GM18507 (cell line): ENCODE measurements at places on chromosomes 5 and 9.

DNA sequence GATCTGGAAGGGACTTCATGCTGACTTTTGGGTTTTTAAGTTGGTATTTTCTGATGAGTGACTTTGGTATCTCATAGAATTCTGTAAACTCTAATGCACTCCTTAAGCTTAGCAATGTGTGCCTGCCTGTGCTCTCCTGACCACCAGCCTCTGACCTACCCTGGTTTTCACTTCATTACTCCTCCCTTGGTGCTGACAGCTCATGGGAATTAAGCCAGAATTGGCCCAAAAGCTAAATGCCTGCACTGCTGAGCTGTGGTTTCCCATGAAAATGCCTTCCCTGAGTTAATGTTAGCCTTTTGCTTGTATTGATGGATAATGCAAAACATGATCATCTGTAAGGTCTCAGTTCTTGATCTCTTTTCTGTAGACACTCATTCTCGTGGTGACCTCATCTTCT, 308.0 kb downstream of the DOCK8 start:
- DNase-seq = no peak

DNA sequence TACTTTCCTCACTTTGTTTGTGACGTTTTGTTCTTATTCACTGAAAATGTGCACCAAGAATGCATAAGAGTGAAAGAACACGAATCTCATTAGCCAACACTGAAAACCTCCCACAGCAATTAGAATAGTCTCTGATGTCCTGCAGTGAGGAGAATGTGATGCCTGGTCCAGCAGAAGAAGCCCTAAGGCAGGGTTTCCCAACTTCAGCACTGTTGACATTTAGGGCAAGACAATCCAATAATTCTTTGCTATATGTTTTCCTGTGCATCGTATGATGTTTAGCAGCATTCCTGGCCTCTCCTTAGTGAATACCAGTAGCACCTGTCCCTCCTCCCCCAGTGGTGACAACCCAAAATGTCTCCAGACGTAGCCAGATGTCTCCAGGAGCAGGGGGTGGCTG, 14.8 kb downstream of the MVB12B start:
- DNase-seq = no peak

GRCh38 chr5:58477760-58478376, 13.4 kb upstream of the GAPT start:
- DNase-seq = no peak

GRCh38 chr9:80885894-80886293, 803.5 kb downstream of the TLE1 start:
- DNase-seq = no peak

DNA sequence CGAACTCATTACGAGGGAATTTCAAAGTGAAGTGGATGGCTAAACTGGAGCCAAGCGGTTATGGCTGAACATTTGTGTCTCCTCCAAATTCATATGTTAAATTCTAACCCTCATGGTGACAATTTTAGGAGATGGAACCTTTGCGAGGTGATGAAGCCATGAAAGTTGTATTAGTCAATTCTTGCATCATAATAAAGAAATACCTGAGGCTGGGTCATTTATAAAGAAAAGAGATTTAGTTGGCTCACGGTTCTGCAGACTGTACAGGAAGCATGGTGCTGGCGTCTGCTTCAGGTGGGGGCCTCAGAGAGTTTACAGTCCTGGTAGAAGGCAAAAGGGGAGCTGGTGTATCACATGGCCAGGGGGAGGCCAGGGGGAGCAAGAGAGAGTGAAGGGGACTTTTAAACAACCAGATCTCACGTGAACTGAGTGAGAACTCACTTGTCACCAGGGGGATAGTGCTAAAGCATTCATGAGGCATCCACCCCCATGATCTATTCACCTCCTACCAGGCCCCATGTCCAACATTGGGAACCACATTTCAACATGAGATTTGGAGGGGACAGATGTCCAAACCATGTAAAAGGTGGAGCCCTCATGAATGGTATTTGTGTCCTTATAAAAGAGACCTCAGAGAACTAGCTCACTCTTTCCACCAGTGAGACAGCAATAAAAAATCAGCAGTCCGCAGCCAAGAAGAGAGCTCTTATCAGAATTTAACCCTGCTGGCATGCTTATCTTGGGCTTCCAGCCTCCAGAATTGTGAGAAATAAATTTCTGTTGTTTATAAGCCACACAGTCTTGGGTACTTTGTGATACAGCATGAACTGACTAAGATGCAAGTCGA, 143.4 kb downstream of the MTRR start:
- no peak for DNase-seq

- no peak for DNase-seq
Observed at GRCh38 chr9:81565144-81565543, 124.2 kb downstream of the TLE1 start.

- no peak for DNase-seq
Observed at GRCh38 chr5:109713453-109713852, 23.7 kb downstream of the MAN2A1 start.

GRCh38 chr5:137560420-137560819, 61.3 kb upstream of the SPOCK1 start:
- no peak for DNase-seq

DNA sequence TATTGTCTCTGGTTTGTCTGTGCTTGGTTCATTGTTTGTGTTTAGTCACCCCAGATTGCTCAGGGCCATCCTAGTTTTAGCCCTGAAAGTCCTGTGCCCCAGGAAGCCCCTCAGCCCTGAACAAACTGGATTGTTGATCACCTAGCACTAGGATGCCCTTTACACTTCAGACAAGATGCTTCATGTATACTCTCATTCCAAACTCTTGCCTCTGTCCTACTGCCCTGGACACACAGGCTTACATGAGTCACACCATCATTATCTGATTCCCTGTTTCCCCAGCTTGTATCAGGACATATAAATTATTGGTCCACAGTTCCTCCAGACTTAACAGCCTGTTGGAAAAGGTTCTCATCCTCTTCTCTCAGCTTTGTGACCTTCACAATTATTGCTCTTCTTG, 120.1 kb downstream of the BAAT start:
- no peak for DNase-seq

DNA sequence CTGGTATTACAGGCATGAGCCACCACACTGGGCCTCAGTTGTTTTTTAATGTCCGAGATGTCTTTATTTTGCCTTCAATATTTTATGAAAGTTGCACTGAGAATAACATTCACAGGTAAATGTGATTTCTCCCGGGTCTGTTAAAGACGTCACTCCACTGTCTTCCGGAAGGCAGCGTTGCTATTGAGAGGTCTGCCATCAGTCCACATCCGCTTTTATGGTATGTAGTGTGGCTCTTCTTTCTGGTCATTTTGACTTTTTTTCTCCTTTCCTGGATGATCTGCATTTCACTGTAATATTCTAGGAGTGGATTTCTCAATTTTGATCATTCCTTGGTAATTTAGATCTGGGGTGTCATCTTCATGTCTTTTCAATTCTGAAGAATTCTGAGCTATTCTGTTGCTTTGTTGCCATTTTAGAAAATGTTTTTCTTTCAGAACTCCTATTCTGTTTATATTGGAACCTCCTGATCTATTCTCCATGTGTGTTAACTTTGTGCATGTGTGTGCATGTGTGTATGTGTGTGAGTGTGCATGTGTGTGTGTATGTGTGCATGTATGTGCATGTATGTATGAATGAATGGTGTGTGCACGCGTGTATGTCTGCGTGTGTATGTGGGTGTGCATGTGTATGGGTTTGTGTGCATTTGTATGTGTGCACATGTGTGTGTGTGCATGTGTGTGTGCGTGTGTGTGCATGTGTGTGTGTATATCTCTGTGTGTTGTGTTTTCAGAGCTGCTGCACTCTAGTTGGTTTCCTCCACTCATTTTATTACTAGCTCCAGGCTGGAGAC, 1.9 kb upstream of the LCN1 start:
- no peak for DNase-seq

DNA sequence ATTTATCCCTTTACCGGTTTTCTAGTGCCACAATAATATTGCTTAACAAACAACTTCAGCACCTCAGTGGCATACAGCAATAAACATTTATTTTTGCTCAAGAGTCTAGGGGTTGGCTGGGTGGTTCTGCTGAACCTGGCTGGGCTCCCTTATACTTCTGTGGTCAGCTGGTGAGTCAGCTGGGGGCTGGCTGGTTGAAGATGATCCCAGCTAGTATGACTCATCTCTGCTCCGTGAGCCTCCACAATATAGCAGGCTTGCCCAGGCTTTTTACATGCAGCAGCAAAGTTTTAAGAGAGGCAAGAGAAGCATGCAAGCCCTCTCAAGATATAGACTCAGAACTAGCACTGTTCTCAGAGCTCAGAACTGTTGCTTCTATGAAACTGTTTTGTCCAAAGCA, 523.5 kb upstream of the CLINT1 start:
- DNase-seq = peak; percentile 18

- no peak for DNase-seq
Observed at GRCh38 chr5:87195104-87195591, 72.5 kb upstream of the RASA1 start.

DNA sequence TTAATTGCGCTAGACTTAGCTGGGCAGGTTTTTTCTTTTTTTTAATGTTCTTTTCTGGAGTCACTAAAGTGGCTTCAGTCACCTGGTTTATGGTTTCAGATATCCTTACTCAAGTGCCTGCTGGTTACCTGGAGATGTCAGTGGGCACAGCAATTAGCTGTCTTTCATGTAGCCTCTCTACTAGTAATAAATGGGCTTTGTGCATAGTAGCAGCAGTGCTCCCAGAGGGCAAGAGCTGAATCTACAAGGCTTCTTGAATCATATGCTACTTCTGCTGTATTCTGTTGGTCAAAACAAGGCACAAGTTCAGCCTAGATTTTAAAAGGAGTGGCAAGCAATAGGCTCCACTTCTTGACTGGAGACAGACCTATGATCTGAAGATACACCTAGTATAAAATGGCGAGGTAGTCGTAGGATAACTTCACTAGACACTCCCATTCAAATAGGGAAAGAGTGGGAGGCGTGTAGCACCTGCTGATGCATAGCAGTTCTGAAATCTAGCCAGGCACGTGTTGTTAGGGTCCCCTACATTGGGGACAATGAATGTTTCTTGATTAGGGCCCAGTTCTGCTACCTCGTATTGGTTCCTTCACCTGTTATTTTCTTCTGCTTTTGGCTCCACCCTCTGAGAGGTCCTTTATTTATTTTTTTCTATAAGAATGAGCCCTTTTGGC, 7.0 kb downstream of the SCAMP1 start:
- no peak for DNase-seq

GRCh38 chr5:33321026-33321425, 119.7 kb upstream of the TARS1 start:
- no peak for DNase-seq

DNA sequence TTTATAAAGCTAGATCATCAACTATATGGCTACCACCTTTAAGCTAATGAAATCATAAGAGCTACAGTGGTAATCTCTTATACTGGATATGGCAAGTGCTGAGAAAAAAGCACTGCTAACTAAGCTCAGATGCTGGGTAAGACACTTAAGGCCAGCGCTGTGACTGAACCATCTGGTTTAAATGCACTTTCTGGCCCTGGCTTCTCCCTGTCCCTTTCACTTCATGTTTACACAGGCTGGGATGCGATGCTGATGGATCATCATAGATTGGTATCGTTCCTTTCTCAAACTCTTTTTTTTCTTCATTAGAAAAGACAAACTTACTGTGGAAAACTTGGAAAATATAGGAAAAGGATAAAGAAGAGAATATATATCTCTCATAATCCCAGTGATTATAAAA, 52.3 kb downstream of the KIF24 start:
- no peak for DNase-seq

DNA sequence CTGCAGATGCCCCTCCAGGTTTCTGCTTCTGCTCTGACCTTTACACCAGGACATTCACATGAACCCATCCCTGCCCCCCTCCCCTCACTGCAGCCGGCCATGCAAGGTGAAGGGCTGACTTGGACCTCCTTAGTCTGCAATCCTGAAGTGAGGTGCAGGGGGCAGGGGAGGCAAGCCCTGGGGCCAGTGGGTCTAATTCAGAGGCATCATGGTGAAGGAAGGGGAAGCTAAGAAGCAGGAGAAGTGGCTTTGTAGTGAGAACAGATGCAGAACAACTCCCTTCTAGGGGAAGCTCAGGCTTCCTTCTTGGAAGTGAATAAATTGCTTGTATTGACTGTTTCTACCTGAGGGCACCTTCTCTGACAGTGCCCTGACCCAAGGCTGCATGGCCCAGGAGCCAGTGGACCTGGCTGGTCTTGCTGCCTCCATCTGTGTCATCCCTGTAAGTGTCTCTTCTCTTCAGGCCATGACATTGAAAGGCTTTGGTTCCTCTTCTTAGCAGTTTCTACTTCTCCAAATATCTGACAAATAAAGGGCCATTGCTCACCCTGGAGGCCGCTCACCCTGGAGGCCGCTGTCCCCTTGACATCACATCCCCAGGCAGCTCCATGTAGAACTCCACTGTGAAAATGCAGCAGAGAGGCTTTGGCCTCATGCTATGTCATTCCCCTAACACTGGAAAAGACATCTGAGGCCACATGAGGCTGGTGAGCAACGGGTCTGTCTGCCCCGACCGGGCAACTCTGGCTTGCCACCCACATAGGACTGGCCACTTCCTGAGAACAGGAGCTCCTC, 55.3 kb downstream of the GADD45G start:
- no peak for DNase-seq
